Type B pancreatic cell (in vitro differentiated cells): ENCODE measurements at places on chromosomes 7 and 10.
A peak's percentile ranks its signal among the peaks of the same experiment; 100 is the strongest.

DNA sequence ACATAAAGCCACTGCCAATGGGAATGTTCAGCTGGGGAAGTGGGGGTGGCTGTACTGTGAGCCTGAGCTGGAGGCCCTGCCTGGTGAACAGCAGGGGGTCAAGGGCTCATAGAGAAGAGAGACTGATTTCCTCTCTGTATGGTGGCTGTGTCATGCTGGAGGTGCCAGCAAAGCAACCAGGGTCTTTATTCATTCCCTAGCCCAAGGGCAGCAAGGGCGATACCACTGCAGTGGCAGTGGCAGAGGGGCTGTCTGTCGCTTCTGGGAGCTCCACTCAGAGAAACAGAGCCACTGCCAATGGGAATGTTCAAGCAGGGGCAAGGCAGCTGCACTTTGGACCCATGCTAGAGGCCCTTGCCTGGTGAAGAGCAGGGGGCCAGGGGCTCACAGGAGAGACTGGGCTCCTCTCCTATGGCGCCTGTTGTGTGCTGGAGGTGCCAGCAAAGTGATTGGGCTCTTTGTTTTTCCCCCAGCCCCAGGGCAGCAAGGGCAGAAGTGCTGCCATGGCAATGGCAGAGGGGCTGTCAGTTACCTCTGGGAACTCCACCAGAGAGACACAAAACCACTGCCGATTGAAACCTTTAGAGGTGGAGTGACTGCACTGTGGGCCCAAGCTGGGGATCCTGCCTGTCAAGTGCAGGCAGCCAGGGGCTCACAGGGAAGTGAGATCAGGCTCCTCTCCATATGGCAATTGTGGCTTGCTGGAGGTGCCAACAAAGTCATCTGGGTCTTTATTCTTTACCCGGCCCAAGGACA is 545.1 kb downstream of the SH2D4B start:
- no peaks in the 10 kb centered on the region for H3K36me3 ChIP-seq
- no peak overlapping the region for H3K27ac ChIP-seq
- H3K4me3 ChIP-seq, result no peak overlapping the region
- DNase-seq, result no peak
- H3K27me3 ChIP-seq, result no peaks in the 10 kb centered on the region

- no peaks in the 10 kb centered on the region for H3K27me3 ChIP-seq
- no peaks in the 10 kb centered on the region for H3K36me3 ChIP-seq
- H3K4me3 ChIP-seq, result no peak overlapping the region
- DNase-seq, result no peak
Observed at GRCh38 chr7:16739863-16740622, 13.5 kb upstream of the TSPAN13 start.

DNA sequence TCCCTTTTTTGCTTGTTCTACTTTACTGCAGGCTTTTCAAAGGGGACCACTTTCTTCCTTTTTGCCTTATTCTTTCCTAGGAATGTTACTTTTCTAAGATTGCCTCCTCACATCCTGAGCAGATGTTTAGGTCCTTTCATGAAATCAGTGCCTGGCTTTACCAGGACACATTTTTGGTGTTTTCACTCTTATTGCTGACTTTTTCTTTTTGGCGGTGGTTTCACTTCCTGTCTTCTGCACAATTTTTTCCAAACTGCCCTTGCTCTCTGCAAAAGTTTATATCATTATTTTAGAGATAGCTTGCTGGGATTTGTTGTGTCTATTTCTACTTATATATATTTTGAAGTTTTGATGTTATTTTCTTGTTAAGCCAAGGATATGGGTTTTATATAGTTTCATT is 332.2 kb upstream of the MTPN start:
- no peak overlapping the region for H3K27ac ChIP-seq
- H3K36me3 ChIP-seq, result no peaks in the 10 kb centered on the region
- peaks cover 5% of the 10 kb centered on the region for H3K27me3 ChIP-seq
- no peak for DNase-seq
- H3K4me1 ChIP-seq, result no peaks in the 10 kb centered on the region

- H3K4me3 ChIP-seq, result no peak overlapping the region
- H3K4me1 ChIP-seq, result no peaks in the 10 kb centered on the region
- DNase-seq, result no peak
- H3K27ac ChIP-seq, result no peak overlapping the region
Observed at GRCh38 chr7:90879924-90880323, 283.8 kb downstream of the CDK14 start.

GRCh38 chr7:143284591-143285469 is at the start of gene TMEM139:
TSS of gene TMEM139 (plus strand) at chr7:143284958. CDS start at chr7:143285958, 1,000 bp downstream.
- no peaks in the 10 kb centered on the region for H3K27me3 ChIP-seq
- H3K4me1 ChIP-seq, result peaks cover 30% of the 10 kb centered on the region
- DNase-seq, result no peak

DNA sequence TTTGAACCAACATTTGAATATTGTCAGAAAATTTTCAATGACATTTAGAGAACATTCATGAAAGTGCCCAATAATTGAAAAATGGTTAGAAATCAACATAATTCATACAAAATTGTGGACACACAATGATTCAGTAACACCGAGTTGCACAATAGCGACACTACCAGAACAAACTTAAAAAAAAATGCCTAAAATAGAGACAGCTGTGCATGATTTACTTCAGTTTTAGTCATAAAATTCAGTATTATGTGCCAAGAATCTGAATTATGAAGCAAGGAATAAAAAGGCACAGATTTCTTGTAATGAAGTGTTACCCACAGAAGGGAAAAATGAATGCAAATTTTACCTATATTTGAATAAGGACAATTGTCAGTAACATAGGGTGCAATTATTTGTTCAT is 396.0 kb downstream of the SEMA3D start:
- no peak overlapping the region for H3K4me3 ChIP-seq
- no peaks in the 10 kb centered on the region for H3K36me3 ChIP-seq
- no peak for DNase-seq
- no peaks in the 10 kb centered on the region for H3K27me3 ChIP-seq
- no peak overlapping the region for H3K27ac ChIP-seq

DNA sequence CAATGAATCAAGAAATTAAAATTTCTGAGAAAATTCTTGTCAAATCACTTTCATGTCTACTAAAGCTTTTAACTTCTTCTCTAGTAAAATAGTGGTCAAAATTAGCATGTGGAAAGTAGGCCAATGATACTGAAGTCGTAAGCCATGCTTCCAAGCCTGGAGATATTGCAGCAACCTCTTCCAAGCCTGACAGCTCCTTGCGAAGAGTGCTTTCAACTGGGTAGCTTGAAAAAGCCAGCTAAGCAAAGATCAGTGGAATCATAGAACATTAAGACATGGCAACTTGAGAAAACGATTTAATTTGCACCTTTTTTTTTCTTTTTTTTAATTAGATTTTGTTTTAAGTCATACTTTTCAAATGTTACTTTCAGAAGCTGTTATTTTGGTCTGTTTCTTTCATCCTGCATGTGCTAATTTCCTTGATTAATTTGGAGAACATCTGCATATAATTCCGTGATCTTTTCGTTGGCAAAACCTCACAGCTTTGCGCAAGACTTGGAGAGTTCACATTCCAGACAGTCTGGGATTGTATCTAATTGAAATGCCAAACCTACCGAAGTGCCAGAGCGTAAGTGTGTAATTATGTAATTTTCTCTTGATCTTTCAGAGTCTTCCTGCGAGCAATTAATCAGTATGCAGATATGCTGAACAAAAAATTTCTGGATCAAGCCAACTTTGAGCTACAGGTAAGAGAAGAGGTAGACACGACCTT is 142.2 kb upstream of the INSYN2A start:
- DNase-seq, result no peak
- H3K27me3 ChIP-seq, result no peaks in the 10 kb centered on the region
- peaks cover 5% of the 10 kb centered on the region for H3K36me3 ChIP-seq
- no peak overlapping the region for H3K4me3 ChIP-seq
- H3K27ac ChIP-seq, result no peak overlapping the region

GRCh38 chr10:88791924-88792323 is 10.6 kb upstream of the LIPM start:
- H3K4me1 ChIP-seq, result peaks cover 8% of the 10 kb centered on the region
- no peak overlapping the region for H3K4me3 ChIP-seq
- H3K36me3 ChIP-seq, result no peaks in the 10 kb centered on the region
- no peaks in the 10 kb centered on the region for H3K27me3 ChIP-seq
- no peak for DNase-seq
- H3K27ac ChIP-seq, result no peak overlapping the region

DNA sequence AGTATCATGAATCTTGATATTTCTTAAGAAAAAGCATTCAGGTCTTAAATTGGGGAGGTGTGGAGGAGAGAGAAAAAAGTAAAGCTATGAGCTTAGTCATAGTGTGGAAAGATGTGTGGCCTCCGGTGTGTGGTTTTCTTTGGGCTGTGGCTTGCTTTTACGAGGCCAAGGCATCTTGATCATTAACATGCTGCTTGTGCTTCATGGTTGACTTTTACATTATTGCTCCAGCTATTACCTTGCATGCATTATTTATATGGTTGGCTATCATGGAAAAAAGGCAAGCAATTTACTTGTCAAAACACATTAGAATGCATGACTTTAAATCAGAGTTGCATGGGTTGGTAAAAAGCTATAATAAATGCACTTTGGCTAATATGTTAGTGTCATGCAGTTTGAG is 300.7 kb upstream of the ADARB2 start:
- H3K36me3 ChIP-seq, result no peaks in the 10 kb centered on the region

GRCh38 chr7:24178811-24179570 is 105.0 kb upstream of the NPY start:
- H3K36me3 ChIP-seq, result no peaks in the 10 kb centered on the region
- no peaks in the 10 kb centered on the region for H3K27me3 ChIP-seq
- DNase-seq, result no peak
- no peak overlapping the region for H3K4me3 ChIP-seq

GRCh38 chr10:61786728-61787127 is 114.8 kb upstream of the ARID5B start:
- no peaks in the 10 kb centered on the region for H3K27me3 ChIP-seq
- H3K4me3 ChIP-seq, result no peak overlapping the region
- no peak for DNase-seq

DNA sequence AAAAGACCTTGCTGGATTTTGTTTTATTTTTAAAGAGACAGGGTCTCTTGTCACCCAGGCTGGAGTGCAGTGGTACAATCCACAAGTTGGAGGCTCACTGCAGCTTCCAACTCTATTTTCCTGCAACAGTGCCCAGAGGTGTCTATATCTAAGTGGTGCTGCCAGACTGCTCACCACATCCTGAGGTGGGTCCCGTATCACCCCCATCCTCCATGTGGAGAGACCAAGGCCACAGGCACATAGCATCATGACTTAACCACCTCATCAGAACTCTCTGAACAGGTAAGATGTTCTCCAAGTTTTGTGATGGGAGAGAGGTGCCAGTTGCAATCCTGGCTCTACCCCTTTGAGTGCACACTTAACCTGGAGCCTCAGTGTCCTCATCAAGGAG is 98.2 kb downstream of the RNF216 start:
- no peak for DNase-seq
- H3K4me1 ChIP-seq, result peaks cover 39% of the 10 kb centered on the region
- no peaks in the 10 kb centered on the region for H3K27me3 ChIP-seq
- no peak overlapping the region for H3K4me3 ChIP-seq
- H3K36me3 ChIP-seq, result peaks cover 9% of the 10 kb centered on the region

DNA sequence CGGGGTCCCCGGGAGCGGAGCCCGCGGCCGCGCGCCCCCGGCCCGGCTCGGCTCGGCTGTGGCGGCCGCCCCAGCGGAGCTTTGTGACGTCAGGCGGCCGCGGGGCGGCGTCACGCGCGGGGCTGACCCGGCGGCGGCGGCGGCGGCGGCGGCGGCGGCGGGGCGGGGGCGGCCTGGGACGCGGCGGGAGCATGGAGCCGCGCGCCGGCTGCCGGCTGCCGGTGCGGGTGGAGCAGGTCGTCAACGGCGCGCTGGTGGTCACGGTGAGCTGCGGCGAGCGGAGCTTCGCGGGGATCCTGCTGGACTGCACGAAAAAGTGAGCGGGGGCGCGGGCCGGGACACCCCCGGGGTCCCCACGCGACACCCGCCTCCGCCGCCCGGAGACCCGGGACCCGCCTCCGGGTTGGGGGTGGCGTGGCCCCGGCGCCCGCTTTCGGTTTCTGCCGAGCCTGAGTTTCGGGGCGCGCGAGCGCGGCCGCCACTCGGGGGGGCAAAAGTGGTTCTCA is at the start of gene PWWP2B:
Gene PWWP2B, plus strand, starts transcription at position 165 of the 506 bp plus-strand sequence. Its CDS starts 27 bp downstream, at position 192.
- peaks cover 7% of the 10 kb centered on the region for H3K4me1 ChIP-seq
- no peaks in the 10 kb centered on the region for H3K36me3 ChIP-seq
- peak within 1 kb of the TSS; percentile 93 for H3K27ac ChIP-seq
- no peak for DNase-seq
- H3K4me3 ChIP-seq, result peak within 1 kb of the TSS; percentile 94

GRCh38 chr7:12570534-12571461 is at the start of gene SCIN:
TSS of gene SCIN (plus strand) at chr7:12570720. CDS start at chr7:12570787, 67 bp downstream.
- no peaks in the 10 kb centered on the region for H3K36me3 ChIP-seq
- H3K4me3 ChIP-seq, result peak within 1 kb of the TSS; percentile 91
- H3K27ac ChIP-seq, result peak within 1 kb of the TSS; percentile 57
- peaks cover 55% of the 10 kb centered on the region for H3K27me3 ChIP-seq
- H3K4me1 ChIP-seq, result peaks cover 7% of the 10 kb centered on the region

DNA sequence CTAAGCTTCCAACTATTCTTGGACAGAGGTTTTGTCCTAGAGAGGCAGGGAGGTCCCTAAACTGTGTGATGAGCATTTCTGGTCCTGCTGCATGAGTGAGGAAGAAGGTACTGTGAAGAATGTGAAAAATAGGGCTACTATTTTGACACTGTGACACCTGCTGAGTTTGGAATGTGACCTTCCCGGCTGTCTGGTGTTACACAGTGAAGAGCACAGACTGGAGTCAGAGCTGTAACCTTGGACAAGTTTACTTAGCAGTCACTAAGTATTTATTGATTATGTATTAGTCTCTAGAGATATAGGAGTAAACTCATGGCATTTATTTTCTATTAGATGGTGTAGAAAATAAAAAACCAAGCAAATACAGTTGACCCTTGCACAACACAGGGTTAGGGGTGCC is 12.3 kb downstream of the GOLGA7B start:
- no peaks in the 10 kb centered on the region for H3K36me3 ChIP-seq
- no peak overlapping the region for H3K4me3 ChIP-seq
- no peak for DNase-seq
- no peak overlapping the region for H3K27ac ChIP-seq

DNA sequence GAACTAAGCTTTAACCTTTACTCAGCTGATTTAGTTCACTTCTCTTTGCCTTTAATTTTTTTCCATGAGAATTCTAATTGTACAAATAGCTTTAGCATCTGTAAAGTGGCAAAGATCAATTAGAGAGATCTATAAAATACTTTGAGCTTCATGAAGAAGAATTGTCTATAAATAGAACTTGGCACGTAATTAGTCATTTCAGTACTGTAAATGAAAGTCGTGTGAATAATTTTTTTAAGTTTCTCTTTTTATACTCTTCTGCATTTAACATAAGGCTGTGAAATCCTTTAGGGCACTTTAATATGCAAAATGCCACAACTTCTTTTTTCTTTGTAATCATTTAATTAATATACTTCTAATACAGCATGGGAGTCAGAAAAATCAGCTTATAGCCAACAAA is 177.8 kb downstream of the CSTF2T start:
- no peaks in the 10 kb centered on the region for H3K36me3 ChIP-seq
- no peaks in the 10 kb centered on the region for H3K27me3 ChIP-seq
- DNase-seq, result no peak
- no peak overlapping the region for H3K27ac ChIP-seq

GRCh38 chr10:96044736-96045135 is 1.4 kb downstream of the CCNJ start:
- DNase-seq, result no peak
- H3K27me3 ChIP-seq, result no peaks in the 10 kb centered on the region

- peaks cover 36% of the 10 kb centered on the region for H3K4me1 ChIP-seq
- H3K27me3 ChIP-seq, result peaks cover 82% of the 10 kb centered on the region
- peak; percentile 80 for DNase-seq
- peak overlapping the region; percentile 94 for H3K27ac ChIP-seq
Observed at GRCh38 chr10:117543225-117544003, 868 bp downstream of the EMX2 start.

- H3K27me3 ChIP-seq, result no peaks in the 10 kb centered on the region
- H3K36me3 ChIP-seq, result no peaks in the 10 kb centered on the region
- H3K27ac ChIP-seq, result peak overlapping the region; percentile 5
- no peaks in the 10 kb centered on the region for H3K4me1 ChIP-seq
- H3K4me3 ChIP-seq, result no peak overlapping the region
- DNase-seq, result peak; percentile 60
Observed at GRCh38 chr7:45701701-45702510, 127.7 kb downstream of the ADCY1 start.
